ENCODE measurements at places on chromosomes 13 and 19. TPM values are rescaled to one million over a fixed set of nuclear protein-coding genes. Genes with fewer than 3 reads are reported as not detected.

DNA sequence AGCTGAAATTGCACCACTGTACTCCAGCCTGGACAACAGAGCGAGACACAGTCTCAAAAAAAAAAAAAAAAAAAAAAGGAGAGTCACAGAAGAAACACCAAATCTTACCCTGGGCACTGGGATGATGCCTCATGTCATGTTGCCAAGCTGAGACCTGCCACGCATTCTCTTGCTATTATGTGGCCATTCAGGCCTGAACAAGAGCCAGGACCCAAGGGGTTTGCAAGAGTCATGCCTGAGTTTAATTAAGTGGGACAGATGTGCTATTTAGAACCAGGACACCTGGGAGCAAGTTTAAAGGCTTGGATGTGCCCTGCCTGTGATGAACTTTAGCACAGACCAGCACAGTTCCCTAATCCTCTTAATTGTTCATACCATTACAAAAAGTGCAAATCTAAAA is 9.8 kb downstream of the PNMA8A start:
- no peak overlapping the region for H3K27ac ChIP-seq
- no peaks in the 10 kb centered on the region for H3K27me3 ChIP-seq
- H3K4me3 ChIP-seq = no peak overlapping the region
- no peaks in the 10 kb centered on the region for H3K36me3 ChIP-seq
- no peaks in the 10 kb centered on the region for H3K4me1 ChIP-seq

- no peaks in the 10 kb centered on the region for H3K36me3 ChIP-seq
- no peaks in the 10 kb centered on the region for H3K27me3 ChIP-seq
These were observed 81.8 kb upstream of the RUBCNL start for GRCh38 chr13:46468570-46469463.

CD70 gene
- not detected for total RNA-seq

ATP1A3 gene
- total RNA-seq = not detected
